Subcutaneous preadipocyte (primary cell): ENCODE measurements at places on chromosomes 16 and 17. TPM values are rescaled to one million over a fixed set of nuclear protein-coding genes. Genes with fewer than 3 reads are reported as not detected.

The GPRC5C gene
- total RNA-seq = 0.20 and 0.37 TPM in 2 replicates

The ACSM5 gene
- 0.78 and 8.5 TPM in 2 replicates for total RNA-seq

The YBX2 gene
- not detected in 2 replicates for total RNA-seq

The CCL17 gene
- total RNA-seq = not detected in 2 replicates

The LYZL6 gene
- total RNA-seq = not detected in 2 replicates

The KRTAP9-2 gene
- not detected in 2 replicates for total RNA-seq

The C16orf89 gene
- total RNA-seq = not detected in 2 replicates

The RGS11 gene
- total RNA-seq = 0.98 and 2.6 TPM in 2 replicates

The RAC3 gene
- 7.8 and 16.2 TPM in 2 replicates for total RNA-seq

The DNAI2 gene
- total RNA-seq = not detected in 2 replicates

The OTOP2 gene
- not detected in 2 replicates for total RNA-seq

The NTN1 gene
- total RNA-seq = 0.20 and 0.37 TPM in 2 replicates

The XAF1 gene
- 4.3 and 12.1 TPM in 2 replicates for total RNA-seq

The RCVRN gene
- total RNA-seq = under 0.01 TPM in 1 of 2 replicates, not detected in the other

The MGAT5B gene
- 0.20 and 0.37 TPM in 2 replicates for total RNA-seq

The LHX1 gene
- not detected in 2 replicates for total RNA-seq

The BCAR1 gene
- total RNA-seq = 37.8 and 42.4 TPM in 2 replicates

The SLC25A19 gene
- 7.0 and 20.7 TPM in 2 replicates for total RNA-seq

The PRSS36 gene
- 0.20 and 0.37 TPM in 2 replicates for total RNA-seq

The CFAP97D1 gene
- under 0.01 TPM in 2 replicates for total RNA-seq

The ASB16 gene
- total RNA-seq = under 0.01 TPM in 1 of 2 replicates, not detected in the other
